CD4-positive, CD25-positive, alpha-beta regulatory T cell (primary cell): ENCODE measurements at places on chromosomes 3 and 15. TPM values are rescaled to one million over a fixed set of nuclear protein-coding genes. Genes with fewer than 3 reads are reported as not detected.

GRCh38 chr3:24756101-24756888 lies 261.6 kb upstream of the THRB start:
- no peak for DNase-seq
- H3K4me1 ChIP-seq: no peaks in the 10 kb centered on the region
- no peaks in the 10 kb centered on the region for H3K27me3 ChIP-seq
- H3K4me3 ChIP-seq: no peak overlapping the region
- H3K27ac ChIP-seq: no peak overlapping the region

- no peaks in the 10 kb centered on the region for H3K36me3 ChIP-seq
- no peaks in the 10 kb centered on the region for H3K4me1 ChIP-seq
- no peak overlapping the region for H3K4me3 ChIP-seq
These were observed 215.5 kb upstream of the KCNMB2 start for GRCh38 chr3:178320456-178321351.

DNA sequence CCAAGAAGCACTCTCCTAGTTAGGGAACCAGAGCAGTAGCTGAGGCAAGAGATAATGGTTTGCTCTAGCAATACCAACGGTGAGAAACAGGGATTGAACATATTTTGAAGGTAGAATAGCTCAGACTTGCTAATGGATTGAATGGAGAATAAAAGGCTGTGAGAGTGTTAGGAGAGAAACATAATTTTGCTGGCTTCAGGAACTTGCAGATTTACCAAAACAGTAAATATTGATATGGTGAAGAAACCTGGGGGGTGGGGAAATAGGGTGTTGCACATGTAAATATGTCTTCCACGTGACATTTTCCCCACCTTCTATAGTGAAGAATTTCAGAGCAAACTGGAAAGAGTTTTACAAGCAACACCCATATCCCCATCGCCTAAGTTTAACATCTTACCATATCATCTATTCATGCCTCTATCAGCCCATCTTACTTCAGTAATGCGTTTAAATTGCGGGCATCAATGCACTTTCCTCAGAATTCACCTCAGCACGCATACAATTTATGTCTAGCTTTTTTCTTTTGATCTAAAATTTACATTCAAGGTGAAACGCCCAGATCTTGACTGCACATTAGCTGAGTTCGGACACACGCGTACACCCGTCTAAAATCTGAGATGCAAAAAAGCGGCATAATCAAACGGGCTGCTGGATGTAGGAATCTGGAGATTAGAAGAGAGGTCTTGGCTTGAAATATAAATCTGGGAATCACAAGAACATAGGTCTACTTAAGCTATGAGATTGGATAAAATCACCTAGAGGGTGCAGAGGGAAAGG lies 891 bp upstream of the NR1D2 start:
- H3K36me3 ChIP-seq: no peaks in the 10 kb centered on the region
- peak overlapping the region; percentile 72 for H3K4me3 ChIP-seq
- H3K27ac ChIP-seq: peak overlapping the region; percentile 93
- peaks cover 19% of the 10 kb centered on the region for H3K4me1 ChIP-seq

Gene IL17RC
- 5.6 TPM for polyA plus RNA-seq

DNA sequence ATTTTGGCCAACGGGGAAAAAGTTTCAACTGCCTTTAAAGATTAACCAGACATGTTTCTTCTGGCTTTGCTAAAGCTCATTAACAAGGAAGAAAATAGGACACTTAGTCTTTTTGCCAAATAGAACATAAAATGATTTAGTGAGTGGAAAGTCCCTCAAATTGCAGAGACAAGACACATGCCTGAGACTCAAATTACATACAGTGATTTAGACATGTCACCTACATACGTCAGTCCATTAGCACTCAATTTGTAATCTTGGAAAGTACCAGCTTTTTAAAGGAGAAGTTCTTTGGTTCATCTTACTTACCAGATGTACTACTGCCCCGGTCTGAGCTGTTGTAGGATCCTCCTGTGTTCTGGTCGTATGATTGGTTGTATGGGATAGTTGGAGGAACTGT lies 1134.2 kb downstream of the ROBO1 start:
- DNase-seq: no peak
- H3K27me3 ChIP-seq: no peaks in the 10 kb centered on the region
- no peak overlapping the region for H3K27ac ChIP-seq
- H3K4me3 ChIP-seq: no peak overlapping the region
